ENCODE measurements at places on chromosomes 3 and 15.
A peak's percentile ranks its signal among the peaks of the same experiment; 100 is the strongest.

GRCh38 chr15:84979651-84980050 lies 2.0 kb upstream of the PDE8A start:
- no peak for DNase-seq

DNA sequence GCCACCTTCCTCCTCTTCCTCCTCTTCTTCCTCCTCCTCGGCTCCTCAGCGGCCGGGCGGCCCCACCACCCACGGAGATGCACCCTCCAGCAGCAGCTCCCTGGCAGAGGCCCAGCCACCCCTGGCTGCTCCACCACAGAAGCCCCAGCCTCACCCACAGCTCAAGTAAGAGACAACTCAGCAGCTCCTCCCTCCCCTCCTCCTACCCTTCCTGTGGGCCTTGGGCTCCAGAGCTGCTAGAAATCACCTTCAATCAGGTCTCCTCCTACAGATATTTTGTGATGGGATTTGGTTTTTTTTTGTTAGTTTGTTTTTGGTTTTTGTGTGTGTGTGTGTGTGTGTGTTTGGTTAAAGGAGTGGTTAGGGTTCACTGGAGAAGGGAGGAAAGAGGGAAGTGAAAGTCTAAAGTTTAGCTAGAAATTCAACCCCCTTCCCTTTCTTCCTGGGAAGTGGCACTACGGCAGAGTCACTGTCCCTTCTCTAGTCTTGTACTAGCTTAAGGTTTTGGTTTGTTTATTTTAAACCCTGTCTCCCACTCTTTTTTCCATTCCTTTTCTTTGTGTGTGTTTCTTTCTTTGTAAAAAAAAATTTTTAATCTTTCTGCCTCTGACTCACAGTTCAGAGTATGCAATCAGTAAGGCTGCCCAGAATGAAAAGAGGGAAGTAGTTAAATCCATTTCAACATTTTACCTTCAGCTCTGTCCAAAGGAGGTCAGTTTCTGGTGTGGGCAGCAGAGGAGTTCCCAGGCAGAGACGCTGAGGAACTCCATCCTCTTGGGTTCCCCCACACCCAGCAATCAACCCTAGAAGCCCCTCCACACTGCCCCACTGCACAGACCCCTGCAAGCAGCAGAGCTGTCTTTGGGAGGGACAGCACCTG lies 29.0 kb upstream of the TIMP4 start:
- peak; percentile 2 for DNase-seq

DNA sequence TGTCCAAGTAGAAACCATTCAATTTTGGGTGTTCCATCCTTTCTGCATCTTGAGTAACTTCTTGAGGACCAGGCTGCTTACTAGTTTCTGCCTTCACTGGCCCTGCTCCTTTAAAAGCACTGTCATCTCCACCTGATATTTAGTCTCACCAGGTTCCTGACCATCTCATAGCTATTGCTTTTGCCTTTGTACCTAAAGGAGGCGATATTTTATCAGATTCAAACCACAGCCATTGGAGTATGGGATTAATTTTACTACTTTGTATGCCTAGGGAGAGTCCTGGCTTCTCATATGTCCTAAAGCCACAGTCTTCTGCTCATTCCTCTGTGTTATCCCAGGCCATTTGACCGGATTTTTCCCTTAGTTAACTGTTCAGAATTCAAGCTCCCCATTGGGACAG lies 51.8 kb upstream of the RFX7 start:
- no peak for DNase-seq

DNA sequence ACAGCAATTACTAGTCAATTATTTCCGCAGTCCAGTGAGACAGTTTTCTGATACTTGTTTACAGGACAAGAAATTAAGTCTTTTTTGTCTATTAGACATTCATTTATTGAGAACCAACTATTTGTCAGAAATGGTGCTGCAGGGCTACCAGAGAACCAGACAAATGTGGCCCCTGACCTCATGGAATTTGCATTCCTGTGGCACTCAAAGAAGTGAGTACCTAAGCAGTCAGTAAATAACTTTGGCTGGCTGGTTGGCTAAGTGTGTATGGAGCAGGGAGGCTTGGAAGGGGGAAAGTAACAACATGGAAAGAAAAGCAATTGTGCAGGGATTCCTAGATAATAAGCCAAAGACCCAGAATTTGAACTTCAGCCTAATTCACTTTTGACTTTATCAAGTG lies 837.0 kb upstream of the CFAP20DC start:
- no peak for DNase-seq

DNA sequence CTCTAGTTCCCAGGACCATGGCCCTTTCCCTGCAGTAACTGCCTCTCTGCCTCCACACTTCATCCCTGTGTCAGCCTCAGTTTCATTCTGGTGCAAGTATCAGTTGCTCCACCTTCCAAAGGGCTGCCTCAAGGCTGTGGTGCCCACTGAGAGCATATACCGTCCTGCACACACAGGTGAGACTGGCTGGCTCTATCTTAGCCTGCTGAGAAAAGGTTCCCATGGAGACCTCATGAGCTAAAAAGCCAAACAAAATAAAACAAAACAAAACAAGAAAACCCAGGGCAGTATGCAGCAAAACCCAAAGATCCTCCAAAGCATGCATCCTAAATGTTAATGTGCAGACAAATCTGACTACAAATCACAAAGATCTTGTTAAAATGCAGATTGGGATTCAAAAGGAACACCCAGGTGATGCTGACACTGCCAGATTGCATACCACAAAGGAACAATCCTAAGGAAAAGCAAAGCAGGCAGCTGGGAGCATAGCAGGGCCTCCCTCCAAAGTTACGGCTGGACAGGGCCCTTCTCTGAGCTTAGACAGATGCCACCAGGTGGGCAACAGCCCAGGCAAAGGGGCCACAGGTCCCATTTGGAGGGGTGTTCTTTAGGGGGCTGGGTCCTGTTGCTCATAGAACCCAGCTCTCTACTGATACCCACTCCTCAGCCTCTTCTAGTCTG lies 76.3 kb upstream of the SLCO2A1 start:
- no peak for DNase-seq

DNA sequence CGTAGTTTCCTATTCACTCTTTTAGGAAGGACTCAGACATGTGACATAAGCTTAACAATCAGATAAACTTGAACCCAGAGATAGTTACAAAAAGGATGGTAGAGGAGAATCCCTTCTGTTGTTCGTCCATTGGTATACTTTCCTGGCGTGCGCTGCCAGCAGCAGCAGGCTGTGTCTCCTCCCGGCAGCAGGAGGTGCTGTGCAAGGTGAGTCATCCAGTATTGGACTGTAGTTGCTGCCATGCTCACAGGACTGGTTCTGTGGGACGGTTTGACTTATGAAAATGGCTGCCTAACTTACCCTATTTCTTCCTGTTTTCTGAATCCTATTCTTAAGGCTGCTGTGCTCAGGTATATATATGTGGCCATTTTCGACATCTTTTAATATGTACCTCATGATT lies 253.4 kb upstream of the LRRC3B start:
- no peak for DNase-seq

- DNase-seq, result no peak
These were observed 35.2 kb upstream of the ARL14 start for GRCh38 chr3:160641665-160642309.

DNA sequence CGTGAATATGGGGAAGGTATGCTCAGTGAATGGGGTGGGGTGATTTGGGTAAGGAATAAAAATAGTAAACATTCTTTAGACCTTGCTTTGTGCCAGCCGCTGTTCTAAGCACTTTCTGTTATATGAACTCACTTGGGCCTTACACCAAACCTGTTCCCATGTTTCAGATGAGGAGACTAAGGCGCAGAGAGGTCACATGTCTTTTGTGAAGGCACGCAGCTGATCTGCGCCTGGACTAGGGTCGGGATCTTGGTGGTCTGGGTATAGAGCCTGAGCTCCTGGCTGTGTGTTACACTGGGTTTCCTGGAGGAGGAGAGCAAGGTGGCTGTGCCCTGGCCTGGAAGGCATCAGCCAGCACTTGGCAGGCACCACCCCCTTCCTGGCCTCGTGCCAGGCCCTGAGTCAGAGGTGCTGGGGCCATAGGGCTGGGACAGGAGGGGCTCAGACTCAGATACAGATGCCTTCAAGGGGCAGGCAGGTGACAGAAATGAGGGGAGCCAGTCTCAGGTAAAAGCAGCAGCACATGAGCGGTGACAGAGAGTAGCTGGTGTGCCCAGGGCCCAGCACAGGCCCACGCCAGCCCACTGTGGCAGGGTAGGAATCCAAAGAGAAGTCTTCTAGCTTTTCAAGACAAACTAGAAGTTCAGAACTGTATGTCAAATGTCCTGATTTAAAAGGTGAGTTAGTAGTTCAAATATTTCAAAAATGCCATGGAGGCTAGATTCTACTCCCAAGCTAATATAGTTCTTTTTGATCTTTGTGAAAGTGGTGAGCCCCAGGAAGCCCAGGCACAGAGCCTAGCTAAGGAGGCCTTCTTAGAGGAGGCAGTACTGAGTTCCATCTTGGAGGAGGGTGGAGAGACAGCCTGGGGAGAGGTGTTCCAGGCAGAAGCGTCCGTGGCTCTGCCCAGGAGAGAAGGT lies 83.1 kb downstream of the DNAJB8 start:
- no peak for DNase-seq

- no peak for DNase-seq
These were observed 141.2 kb downstream of the GMNC start for GRCh38 chr3:190721330-190721729.

DNA sequence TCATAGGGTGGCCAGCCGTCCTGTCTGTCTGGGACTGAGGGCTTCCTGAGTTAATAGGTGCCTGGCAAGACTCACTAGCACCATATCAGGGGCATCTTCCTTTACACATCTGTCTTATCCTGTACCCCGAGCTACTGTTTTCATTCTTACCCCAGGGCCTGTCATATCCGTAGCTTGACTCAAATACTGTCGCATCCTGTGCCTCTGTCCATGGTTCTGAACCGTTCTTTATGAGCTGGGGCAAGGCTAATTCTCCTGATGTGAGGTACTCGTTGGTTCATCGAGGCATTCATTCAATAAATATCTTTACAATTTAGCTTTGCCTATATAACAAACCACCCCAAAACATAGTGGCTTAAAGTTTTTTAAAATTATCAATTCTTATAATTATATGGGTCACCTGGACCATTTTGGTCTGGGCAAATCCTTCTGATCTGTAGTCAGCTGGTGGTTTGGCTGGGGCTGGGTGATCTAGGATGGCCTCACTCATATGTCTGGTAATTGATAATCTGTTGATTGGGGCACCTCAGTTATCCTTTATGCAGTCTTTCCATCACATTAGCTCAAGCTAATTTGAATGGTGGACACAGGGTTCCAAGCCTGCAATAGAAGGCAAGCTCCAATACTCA lies 121.2 kb downstream of the TLE3 start:
- peak; percentile 38 for DNase-seq

- DNase-seq, result no peak
These were observed 5.5 kb upstream of the PLXND1 start for GRCh38 chr3:129611812-129612533.

DNA sequence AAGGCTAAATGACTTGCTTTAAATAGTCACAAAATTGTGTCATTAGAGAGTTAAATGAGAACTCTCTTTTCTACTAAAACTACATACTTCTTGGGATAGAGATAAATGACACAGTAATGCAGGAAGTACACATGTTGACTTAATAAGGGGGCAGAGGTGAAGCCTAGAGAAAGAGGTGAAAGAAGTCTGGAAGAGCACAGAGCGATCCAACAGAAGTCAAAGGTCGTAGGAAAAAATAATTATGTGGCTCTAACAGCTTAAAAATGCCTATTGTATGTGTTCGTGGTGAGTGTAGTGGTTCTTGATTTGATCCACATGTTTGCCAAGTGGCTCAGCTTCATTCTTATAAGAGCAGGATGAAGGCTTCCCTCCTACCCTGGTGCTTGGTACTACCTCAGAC lies 61.7 kb downstream of the TMEM212 start:
- no peak for DNase-seq

DNA sequence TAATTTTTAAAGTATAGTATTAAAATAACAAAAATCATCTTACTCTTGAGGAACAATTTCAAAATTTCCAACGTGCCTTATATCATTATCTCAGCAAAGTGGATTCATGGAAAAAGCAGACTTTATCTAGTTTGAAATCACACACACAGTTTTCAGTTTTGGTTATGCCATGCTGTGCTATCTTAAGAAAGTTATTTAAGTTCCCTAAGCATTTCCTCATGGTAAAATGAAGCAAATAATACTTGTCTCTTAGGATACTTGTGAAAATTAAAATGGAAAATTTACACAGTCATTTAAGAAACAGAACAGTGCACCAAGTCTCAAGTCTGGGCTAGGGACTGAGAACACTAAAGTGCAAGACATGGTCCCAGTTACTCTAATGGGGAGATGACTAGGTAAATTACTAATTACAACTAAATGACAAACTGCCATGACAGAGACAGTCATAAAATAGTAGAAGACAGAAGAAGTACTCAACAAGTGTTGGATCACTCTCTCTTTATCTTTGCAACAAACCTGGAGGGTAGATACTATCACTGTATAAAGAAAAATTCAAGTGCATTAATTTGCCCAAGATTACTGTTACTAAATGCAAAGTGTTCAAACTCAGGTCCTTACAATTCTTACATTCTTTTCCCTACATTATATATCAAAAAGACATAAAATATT lies 44.8 kb downstream of the DMXL2 start:
- no peak for DNase-seq

DNA sequence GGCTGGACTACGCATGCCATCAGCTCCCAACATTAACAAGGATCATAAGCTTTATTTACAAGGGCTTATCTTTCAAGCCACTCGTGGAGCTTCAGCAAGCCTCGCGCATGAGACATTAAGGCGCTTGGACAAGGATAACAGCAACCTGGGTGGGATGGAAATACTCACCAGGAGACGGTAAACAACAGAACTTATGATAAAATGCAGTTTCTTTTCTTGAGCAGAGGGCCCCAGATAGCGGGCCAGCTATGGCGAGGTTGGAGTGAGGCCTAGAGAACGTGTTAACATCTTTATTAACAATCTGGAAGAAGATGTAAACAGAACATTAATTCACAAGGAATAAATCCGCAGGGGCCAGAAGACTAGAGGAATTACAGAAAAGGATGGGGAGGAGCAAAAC lies 158.2 kb downstream of the NTRK3 start:
- no peak for DNase-seq

GRCh38 chr15:39580485-39581241 lies at the start of gene THBS1:
TSS of gene THBS1 (plus strand) at chr15:39581079. CDS start at chr15:39581858, 779 bp downstream.
- peak; percentile 17 for DNase-seq

DNA sequence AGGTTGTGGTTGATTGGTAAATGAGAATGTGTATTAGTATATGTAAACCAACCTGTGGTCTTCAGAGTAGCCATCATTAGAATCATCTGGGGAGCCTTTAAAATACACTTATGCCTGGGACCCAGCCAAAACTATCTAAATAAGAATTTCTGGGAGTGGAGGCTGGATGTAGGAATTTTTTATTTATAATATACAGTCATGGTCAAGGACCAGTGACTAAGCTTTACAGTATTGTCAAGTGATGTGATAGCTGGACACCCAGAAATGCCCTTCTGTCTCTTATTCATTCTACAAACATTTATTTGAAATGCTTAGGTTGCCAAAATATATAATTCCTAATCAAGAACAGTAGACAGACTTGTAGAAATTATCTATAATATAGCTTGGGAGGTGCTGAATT lies 132.2 kb downstream of the MBNL1 start:
- DNase-seq, result no peak
